HuH-7 (cell line): ENCODE measurements at places on chromosomes 7 and 10.

DNA sequence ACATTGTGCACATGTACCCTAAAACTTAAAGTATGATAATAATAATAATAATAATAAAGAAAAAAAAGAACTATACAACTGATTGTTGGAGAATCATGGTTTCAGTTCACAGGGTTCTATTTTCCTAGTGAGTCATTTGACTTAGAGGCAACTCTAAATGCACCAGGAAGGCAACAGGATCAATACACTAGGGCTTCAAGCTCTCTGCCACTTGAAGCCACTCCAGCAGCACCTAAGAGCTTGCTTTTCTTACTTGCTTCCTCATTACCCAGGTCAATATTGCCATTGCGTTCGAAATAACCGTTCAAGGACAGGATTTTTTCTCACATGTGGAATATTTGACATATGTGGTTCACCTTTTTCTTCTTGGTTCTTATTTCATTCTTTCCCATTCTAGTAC, 189.7 kb downstream of the GRM3 start:
- no peak for DNase-seq

DNA sequence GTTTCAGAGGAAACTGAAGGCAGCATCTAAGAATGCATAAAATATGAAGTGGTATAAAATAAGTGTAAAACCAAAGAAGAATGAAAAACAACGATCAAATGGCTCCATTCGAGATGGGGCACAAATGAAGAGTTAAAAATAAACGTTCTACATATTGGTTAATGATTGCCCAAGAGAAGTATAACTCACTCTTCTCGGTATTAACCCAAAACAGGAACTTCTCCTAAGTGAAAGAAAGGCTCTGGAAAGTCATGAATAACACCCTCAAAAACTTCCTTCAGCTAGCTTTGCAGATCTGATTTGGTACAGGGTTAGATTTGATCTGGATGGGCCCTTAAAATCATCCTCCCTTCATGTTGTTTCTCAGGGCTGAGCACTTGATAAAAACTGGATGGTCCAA, 94.3 kb upstream of the ADO start:
- no peak for DNase-seq

DNA sequence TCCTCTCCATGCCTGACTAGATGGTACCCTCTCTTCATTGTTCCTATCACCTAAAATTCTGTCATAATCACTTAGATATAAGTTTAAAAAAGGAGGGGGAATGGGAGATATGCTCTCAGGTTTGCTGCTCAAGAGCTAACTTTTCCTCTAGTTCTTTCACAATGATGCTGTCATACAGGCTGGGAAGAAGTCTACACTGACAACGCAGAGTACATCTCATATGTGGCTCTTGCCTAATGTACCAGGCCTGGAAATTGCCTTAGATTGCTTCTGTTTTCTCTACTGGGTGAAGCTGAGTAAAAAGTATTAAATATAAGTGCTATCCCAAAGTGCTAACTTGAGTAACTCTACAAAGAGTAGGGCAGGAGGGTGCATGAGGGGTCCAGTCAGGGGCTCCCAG, 43.8 kb upstream of the BET1 start:
- no peak for DNase-seq

DNA sequence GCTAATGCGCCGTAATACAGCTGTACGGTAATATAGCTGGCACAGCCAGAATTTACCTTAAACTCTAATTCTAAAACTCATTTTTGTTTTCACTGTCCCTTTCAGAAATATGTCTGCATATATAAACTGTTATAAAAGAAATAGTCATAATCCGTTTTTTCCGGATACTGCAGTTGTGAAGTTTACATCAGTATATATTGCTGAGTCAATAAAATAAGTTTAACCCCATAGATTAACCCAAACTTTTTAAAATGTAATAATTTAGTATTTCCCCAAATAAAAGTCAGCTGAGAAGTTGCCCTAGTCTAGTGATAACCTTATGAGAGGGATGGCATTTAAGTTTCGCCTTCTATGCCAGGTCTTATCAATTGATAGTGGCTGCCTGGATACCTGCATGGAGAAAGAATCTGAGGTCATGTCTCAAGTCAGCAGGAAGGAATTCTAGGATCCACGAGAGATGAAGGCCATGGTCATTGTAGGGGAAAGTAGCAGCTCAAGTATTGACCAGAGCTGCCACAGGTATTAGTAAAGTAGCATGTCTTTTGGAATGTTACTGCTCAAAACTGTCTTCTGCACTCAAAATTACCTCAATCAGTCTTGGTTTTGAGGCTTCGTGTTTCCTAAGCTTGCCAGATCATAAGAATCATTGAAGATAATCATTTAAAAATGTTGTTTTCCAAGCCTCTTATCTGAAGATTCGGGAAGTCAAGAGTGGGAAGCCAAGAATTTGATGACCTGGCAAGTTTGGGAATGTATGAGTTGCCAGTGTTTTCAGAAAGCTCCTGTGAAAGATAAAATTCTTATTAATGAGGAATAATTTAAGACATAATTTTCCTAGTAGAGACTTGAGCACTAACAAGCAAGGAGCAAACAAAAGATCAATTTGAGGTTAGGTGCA, 10.8 kb downstream of the PRPS1L1 start:
- no peak for DNase-seq

DNA sequence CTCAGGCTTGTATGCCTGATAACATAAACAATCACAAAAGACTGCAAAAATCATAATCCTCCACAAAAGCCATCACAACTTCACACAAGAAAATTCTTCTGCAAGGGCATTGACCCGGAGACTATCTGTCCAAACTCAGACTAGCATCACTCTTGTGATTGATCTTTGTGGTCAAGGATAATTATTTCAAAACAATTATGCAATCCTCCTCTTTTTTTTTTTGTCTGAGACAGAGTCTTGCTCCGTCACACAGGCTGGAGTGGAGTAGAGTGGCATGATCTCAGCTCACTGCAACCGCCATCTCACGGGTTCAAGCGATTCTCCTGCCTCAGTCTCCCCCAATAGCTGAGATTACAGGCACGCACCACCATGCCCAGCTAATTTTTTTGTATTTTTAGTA, 22.2 kb downstream of the CDNF start:
- DNase-seq: no peak

DNA sequence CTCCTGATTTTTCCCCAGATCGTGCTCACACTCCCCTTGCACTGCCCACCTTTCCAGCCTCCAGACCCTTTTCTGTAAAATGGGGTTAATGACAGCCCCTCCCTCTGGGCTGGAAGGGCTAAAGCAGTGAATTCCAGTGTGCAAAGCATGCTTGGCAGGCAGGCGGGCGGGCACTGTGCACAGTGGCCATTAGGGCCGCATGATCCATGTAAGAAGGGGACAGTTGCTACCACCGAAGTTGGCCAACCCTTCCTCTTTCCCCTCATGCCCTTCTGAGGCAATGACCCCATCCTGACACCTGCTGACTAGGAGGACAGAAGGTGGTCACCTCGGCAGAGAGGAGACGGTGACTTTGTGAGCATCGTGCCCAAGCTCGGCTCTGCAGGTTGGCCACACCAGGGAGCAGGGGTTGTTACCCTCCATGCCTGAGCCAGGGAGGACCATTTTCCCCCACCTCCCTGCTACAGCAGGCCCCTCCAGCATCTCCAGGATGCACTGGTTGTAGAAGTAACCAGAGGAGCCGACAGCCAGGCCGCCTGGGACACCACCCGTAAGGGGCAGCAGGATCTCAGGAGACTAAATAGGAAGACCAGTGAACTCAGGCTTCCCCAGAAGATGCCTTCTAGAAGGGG, 166.4 kb downstream of the SLIT1 start:
- DNase-seq: no peak

DNA sequence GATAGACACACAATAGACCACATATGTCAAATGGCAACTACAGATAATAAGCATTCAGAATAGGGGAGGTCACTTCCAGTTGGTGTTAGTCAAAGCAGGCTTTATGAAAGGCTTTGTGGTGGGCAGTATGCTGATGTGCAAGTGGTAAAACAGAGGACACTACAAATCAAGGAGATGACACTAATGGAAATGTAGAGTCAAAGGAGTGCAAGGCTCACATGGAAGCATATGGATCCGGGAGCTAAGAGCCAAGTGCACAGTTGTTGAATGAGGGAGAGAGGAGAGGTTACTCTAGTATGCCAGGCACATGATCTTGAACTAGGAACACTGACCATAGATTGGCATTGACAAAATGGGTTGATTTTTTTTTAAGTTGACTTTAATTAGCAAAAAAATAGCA, 62.7 kb downstream of the GRM3 start:
- no peak for DNase-seq

DNA sequence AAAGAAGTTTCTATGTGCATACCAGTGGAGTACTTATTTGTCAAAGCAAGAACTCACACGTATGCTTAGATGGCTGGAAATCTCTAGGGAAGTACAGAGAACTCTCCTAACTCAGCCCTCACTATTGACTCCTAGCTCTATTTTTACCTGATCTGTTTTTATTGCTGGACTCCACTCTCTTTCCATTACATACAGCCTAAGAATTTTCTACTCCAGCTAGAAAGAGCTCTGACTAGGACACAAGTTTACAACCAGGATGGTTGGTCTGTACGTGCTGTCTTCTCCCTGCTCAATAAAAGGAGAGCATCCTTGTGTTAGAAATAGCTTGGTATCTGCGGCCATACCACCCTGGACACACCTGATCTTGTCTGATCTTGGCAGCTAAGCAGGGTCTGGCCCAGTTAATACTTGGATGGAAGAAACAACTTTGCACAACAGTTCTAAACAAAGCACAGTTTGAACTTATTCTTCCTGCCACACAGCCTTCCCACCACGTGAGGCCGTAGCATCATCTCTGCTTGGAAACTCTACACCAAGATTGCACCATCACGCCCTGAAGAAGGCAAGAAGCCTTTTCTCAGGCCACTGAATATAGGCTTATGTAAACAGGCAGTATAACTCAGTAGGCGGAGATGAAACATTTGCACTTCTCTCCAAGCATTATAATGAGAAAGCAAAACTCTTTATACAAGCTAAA, 50.7 kb downstream of the KCNMA1 start:
- DNase-seq: no peak

GRCh38 chr7:13117103-13117502, 429.7 kb downstream of the ARL4A start:
- DNase-seq: peak; percentile 56

DNA sequence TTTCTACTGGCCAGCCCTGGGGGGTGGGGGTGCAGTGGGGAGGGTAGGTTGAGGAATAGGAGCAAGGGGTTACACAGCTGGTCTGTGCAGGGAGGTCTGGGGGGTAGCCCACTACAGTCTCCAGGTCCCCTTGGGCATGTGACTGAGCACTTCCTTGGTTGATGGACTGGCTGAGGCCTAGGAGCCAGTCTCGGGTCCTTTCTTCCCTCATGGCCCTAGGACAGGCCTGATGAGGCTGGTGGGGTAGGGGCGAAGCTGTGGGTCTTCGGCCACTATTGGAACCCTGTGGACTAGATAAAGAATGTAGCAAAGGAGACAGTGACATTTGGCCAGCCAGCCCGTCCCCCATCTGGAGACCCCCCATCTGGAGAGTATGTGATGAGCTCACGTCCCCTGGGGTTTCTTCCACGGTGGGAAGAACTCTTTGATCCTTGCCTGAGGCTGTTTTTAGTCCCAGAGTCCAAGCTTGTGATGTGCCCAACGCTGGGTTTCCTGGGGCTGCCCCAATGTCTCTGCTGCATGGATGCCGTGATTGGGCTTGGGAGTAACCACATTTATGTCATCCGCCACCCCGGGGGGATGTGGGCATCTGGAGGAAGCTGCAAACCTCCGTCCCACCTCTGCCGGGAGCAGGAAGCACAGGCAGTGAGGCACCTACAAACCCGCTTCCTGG, 20.7 kb downstream of the FAM241B start:
- no peak for DNase-seq

GRCh38 chr7:65971021-65971420, 11.0 kb downstream of the GUSB start:
- DNase-seq: no peak

- peak; percentile 30 for DNase-seq
Observed at GRCh38 chr7:43869867-43870240, 537 bp upstream of the MRPS24 start.

GRCh38 chr7:296373-296945, 6.5 kb downstream of the FOXL3 start:
- no peak for DNase-seq

- no peak for DNase-seq
Observed at GRCh38 chr10:3006607-3007006, 60.7 kb upstream of the PFKP start.

- no peak for DNase-seq
Observed at GRCh38 chr10:101113890-101114403, 17.2 kb upstream of the TLX1 start.

GRCh38 chr10:124559372-124560132, 97.9 kb downstream of the LHPP start:
- DNase-seq: no peak

GRCh38 chr10:44395396-44395795, 10.5 kb upstream of the CXCL12 start:
- no peak for DNase-seq

GRCh38 chr7:33883671-33883965, 21.7 kb upstream of the BMPER start:
- DNase-seq: no peak

DNA sequence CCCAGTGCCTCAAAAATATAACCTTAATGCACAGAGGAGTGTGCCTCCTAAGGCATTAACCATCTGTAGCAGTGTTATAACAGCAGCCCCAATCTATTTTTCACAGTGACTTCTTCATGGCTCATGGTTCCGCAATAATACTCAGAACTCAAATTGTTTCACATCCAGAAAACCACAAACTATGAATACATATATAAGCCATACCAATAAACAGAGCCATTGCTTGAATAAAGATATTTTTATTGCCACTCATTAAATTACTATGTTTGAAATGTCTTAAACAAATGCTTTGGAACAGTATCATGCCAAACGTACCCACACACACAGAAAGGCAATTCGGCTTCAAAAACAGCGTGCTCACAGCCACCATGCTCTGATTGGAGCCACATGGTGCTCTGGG, 629.3 kb upstream of the NRP1 start:
- no peak for DNase-seq

DNA sequence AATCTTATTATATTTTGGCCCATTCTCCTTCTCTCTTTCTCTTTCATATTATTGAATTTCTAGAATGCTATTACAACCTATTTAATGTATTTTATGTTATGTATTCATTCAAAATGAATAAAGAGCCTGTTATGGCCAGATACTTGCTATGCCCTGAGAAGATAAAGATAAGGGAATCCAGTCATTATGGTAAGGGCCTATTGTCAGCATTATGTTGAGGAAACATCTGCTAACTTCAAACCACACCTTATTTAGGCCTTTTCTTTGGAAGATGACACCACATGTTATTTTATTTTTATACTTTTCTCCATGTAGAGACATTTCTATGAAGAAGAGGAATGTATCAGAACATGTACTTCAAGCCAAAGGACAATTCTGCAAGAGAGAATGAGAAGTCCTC, 60.5 kb upstream of the MPP7 start:
- no peak for DNase-seq

DNA sequence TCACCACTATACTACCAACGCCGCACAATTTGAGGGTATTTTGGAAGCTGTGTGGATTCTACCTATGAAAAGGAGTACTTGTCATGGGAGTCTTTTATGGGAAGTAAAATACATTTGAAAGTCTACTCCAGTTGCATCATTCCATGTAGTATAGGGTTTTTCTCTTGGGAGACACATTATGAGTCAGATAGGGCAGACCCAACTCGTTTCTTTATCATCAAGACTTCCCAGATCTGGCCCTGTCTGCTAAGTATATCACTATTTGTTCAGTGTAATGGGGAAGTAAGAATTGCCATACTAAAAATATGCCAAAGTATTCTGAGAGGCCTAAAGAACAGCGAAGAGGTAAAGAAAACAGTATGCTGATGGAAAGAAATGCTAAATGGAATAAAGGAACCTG, 144.2 kb downstream of the SPAG6 start:
- DNase-seq: no peak

- DNase-seq: no peak
Observed at GRCh38 chr7:104142147-104142546, 65.7 kb downstream of the ORC5 start.

- DNase-seq: no peak
Observed at GRCh38 chr7:137992550-137993394, 9.1 kb downstream of the CREB3L2 start.
